ENCODE measurements at places on chromosomes 16 and 17.

- DNase-seq = no peak
These were observed 104.6 kb downstream of the SPAG9 start for GRCh38 chr17:51016099-51016498.

DNA sequence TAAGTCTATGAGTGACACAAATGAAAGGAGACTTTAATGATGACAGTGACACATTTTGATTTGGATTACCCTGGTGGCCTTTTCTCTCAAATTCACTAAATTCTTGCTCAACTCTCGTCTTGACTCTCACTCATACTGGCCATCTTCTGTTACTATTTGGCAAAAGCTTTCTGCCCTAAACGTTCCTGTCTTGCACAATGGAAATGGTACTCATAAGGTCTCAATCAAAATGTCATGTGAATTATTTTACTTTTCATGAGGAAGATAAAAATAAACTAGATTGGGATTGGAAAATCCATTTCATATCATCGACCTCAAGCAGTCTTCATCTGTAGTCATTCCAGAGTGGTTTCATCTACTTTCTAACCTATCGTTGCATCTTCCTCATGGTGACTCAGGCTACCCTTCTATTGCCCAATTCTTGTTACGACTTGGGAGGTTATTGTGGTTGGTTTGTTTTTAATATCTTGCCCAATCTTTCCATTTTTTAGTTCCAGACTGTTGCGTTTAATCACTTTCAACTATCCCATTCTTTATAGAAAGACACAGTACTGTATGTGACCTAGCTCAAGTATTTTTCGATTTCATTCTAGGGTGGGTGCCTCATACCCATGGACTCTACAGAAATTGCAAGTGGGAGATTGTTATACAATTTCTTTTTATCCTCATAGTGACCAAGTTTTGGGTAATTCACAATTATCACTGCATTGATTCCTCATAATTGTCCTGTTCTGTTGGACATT, 317.2 kb upstream of the KCNJ16 start:
- no peak for DNase-seq

DNA sequence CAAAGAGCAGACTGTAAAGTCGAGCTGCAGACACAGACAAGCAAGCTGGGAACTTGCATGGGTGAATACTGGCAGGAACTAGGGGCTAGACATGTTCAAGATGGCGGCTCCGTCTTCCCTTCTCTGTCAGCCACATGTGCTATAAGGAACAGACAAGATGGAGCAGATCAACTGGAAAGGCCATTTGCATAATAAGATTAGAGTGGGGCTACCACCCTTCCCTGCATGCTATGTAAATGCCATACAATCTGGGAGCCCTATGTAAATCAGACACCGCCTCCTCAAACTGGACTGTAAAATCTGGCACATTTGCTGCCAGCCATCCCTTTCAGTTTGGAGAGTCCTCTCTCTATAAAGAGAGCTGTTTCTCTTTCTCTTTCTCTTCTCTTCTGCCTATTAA, 640.1 kb upstream of the CDH8 start:
- DNase-seq = no peak

- DNase-seq = no peak
These were observed 36.7 kb upstream of the ERCC4 start for GRCh38 chr16:13883276-13883675.

GRCh38 chr16:15031179-15031578, 24.7 kb downstream of the NTAN1 start:
- no peak for DNase-seq

GRCh38 chr17:39064819-39065218, 86.6 kb downstream of the PLXDC1 start:
- no peak for DNase-seq

DNA sequence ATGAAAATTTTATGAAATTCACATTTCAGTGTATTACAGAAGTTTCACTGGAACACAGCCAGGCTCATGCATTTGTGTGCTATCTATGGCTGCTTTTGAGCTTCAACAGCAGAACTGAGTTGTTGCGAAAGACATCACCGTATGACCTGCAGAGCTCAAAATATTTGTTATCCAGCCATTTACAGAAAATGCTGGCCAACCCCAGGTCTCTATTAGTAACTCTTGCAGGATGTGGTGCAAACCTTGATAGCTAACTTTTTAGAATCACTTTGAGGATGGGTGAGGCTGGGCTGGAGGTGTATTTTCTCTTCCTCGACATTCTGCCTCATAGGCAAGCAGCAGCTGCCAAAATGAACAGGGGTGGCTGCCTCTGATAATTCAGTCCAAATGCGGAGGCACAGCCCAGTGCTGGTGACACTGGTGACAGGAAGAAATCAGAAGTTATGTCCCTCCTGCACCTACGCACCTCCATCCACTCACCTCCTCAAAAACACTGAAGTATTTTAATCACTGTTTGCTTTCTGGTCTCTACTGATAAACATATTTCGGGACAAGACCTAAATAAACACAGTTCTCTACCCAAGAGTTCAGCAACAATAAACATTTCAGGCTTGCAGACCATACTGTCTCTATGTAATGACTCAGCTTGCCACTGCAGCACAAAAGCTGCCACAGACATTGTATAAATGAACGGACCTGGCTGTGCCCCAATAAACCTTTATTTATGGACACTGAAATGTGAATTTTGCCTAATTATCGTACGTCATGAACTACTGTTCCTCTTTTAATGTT, 28.5 kb downstream of the ARHGAP17 start:
- DNase-seq = no peak

DNA sequence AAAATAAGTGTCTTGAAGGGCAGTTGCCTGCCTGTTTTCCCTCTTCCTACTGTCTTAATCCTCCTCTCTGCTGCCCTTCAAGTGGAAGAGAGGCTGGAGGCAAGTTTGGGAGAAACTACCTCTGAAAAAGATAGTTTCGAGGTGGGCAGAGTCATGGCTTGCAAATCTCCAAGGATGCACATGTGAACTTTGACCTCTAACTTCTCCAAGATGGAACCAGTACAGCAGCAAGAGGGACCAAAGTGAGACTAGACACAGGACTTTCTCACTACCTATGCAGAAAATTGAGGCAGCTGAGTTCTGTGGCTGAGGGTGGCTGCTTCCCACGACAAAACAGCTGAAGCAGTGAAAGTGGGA, 887 bp upstream of the KCNH4 start:
- no peak for DNase-seq

- no peak for DNase-seq
These were observed 12.9 kb downstream of the SYCE1L start for GRCh38 chr16:77211880-77212740.

DNA sequence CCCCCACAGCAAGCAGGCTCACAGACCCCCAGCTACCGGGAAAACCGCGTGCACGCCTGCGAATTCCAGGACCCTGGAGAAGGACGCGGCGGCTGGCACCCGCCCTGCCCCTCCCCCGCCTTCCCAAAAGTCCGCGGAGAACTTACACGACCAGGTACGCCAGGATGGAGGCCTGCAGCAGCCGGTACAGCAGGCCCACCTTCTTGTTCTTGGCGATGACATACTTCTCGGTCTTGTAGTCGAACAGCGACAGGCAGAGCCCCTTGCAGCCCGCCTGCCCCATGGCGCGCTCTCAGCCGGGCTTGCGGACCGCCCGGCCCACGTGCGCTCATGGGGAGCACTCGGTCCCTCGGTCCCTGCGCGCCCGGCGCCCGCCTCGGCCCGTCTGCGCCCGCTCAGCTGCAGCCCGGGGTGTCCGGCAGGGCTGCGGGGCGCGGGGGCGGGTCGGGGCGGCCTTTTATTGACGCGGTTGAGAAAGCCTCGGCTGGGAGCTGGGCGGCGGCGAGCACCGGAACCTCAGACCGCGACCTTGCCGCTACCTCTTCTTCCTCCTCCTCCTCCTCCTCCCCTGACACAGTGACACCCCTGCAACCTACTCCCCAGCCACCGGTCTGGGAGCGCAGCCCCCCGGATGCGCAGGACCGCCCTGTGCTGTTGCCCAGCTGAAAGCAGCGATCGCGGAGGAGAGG, at the start of gene P2RX5:
Gene P2RX5, minus strand, starts transcription at position 433 of the 689 bp plus-strand sequence. Its CDS starts 150 bp downstream, at position 283.
- DNase-seq = no peak

- DNase-seq = no peak
These were observed 28.8 kb downstream of the HEATR6 start for GRCh38 chr17:60049936-60050335.

DNA sequence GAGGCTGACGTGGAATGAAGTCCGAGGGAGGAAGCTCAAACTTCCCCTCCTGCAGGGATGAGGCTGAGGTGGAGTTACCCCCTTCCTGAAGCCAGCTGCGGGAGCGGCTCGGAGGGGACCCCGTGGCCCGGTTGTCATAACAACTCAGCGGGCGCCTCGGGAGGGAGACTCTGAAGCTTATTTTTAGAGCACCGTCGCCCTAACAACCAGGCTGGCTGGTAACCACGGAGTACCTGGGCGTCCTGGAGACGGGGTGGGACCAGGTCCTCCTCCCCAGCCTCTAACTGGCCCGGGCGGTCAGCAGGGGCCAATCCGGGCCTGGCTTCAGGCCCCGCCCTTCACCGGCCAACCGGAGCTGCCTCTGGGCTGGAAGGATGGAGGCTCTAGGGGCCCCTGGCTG, 27.7 kb downstream of the NECAB2 start:
- no peak for DNase-seq

- no peak for DNase-seq
These were observed 35.8 kb downstream of the AMFR start for GRCh38 chr16:56389554-56389953.

DNA sequence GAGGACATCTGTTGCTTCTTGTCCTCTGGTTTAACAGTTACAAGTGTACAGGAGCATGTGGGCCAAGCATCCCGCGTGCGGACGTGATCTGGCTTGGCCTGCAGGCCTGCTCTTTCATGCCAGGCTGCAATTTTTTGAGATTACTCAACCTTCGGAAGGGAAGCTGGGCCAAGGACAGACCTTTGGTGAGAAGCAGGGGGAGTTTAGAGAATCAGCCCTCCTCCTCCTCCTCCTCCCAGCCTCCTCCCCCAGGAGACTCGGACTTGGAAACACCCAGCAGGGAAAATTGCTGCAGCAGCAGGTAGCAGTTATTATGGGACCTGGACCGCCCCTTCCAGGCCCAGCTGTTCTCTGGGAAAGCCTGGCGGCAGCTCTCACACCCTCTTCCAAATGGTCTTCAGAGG, 5.1 kb upstream of the KLHL36 start:
- DNase-seq = no peak

GRCh38 chr16:1333854-1334700, 632 bp downstream of the BAIAP3 start:
- DNase-seq = no peak

DNA sequence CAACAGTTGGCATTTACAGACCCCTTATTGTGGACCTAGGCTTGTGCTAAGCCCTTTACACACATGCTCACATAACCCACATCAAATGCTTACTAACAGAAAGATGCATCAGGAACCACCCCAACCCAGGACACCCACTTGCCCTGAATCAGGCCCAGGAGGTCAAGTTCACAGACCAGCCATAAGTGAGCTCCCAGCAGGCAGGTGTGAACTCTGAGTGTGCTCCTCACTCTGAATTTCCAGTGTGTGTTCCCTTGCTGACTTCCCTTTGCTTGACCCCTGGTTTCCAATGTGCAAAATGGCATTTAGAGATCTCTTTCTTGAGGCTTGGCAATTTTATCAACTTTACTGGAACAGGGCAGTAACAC, 87.0 kb downstream of the BMERB1 start:
- no peak for DNase-seq

- DNase-seq = no peak
These were observed 685 bp upstream of the PSMD3 start for GRCh38 chr17:39979893-39980350.

- no peak for DNase-seq
These were observed 32.7 kb upstream of the SSTR2 start for GRCh38 chr17:73132085-73132492.

DNA sequence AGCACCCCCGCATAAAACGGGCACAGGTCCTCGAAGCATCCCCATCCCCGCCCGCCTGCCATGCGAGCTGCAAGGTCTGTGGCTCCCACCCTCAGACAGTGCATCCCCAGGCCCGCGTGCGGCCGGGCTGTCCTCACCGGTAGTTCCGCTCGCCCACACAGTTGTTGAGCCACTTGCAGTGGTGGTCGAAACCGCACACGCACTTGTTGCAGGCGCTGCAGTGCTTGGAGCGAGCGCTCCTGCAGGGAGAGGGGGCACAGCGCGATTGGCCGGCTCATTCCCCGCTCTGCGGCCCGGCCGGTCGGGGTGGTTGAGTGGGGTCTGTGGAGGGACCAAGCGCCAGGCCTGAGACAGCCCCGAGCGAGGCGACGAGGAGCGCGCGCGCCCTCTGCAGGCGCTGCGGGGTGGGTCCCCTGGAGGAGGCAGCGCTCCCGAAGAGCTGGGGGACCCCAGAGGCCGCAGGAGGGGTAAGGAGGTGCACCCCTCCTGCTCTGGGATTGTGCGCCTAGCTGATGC, 6.0 kb upstream of the TPPP3 start:
- no peak for DNase-seq

DNA sequence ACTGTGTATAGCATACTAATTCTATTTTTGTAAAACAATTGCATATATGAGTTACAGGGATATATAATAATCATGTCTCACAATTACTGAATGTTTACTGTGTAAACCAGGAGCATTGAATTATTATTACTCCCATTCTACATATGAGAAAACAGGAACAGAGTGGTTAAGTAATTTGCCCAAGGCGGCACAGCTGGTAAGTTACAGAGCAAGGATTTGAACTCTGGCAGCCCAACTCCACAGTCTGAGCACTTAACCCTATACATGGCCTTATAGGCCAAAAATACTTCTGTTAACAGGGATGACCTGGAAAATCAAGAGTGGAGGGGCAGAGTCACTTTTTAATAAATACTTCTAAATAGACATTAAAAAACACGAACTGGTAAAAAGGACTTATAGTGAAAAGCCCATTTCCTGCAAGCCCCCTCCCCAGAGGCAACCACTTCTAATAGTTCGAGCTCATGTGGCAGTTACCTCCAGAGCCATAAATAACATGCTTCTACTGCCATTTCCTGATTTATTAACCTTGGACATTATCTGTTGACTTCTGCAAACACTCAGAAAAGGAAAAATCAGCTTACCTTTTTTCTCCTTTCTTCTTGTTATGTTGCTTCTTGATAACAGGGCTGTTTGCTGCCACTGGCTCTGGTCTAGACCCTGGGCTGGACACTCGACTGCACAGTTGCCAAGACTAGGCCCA, 22.1 kb upstream of the ADGRG1 start:
- no peak for DNase-seq

Data from amygdala (tissue), 56 donors.